ENCODE measurements at places on chromosomes 2 and 18.

- no peak for DNase-seq
Measured at GRCh38 chr2:216622526-216622925, 10.7 kb upstream of the IGFBP2 start.

GRCh38 chr2:118678985-118679384, 168.5 kb downstream of the EN1 start:
- no peak for DNase-seq

GRCh38 chr2:100603948-100604633, 41.3 kb downstream of the PDCL3 start:
- DNase-seq: no peak

GRCh38 chr2:33729353-33729752, 130.3 kb upstream of the FAM98A start:
- DNase-seq: no peak

GRCh38 chr2:157404363-157404762, 39.5 kb downstream of the CYTIP start:
- DNase-seq: no peak

DNA sequence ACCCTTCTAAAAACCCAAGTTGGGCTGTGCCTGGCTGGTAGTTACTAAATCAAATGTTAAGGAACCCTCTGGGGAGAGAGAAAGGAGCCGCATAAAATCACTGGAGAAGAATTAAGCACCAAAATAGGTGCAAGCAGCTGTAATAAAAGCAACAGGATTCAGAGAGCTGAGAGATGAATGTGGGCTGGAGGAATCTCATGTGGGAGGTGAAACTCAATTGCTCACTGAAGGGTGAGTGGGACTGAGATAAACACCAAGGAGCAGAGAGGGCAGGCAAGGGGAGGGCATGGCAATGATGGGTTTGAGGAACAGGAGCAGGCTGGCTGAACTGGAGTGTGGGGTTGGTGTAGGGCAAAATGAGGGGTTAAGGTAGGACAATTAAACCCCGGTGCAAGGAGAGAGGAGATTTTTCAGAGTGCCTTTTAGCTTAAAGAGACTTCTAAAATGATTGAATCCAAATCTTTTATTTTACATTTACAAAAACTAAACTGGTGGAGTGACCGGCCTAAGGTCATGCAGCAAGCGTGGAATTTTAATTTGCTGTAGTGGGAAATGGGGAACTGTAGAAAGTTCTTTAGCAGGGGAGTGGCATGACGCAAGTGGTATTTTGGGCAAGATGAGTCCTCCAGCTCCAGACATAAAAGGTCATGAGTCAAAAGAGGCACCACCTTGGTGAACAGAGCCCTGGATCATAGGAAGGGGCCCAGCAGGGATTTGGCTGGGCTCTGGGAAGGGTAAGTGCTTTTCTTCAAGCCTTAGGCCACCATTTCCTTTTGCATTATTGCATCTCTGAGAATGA, 10.5 kb downstream of the PLB1 start:
- no peak for DNase-seq

GRCh38 chr2:39666491-39667101, 879 bp downstream of the TMEM178A start:
- DNase-seq: peak; percentile 15

DNA sequence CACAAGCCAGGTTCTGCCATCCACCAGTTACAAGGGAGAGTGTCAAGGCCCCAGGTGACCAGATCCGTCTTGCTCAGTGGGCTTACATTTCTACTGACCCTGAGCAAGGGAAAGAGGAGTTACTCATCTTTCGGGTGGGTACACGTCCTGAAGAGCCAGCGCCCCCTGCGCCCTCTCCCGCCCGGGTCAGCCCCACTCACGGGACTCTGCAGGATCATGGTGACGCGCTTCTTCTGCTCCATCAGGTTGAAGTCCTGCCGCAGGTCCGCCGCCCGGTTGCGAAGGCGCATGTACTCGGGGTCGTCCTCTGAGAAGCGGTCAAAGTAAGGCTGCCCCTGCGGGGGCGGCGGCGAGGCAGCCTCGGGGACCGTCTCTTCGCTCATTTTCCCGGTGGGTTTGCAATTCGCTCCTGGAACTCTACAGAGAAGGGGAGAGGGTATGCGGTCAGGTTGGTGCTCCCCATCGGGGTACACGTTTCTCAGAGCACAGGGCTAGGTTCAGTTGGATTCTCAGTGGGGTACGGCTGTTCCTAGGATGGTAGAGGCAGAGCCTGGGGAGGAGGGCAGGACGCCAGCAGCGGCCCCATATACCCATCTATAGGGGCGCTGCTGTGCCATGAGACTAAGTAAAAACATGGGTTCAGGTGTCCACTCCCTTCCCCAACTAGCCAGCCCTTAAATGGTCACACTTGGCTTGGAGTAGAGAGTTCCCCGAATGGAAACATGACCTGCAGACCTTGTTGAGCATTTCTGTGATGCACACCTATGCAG, 61.8 kb downstream of the ADD2 start:
- no peak for DNase-seq

DNA sequence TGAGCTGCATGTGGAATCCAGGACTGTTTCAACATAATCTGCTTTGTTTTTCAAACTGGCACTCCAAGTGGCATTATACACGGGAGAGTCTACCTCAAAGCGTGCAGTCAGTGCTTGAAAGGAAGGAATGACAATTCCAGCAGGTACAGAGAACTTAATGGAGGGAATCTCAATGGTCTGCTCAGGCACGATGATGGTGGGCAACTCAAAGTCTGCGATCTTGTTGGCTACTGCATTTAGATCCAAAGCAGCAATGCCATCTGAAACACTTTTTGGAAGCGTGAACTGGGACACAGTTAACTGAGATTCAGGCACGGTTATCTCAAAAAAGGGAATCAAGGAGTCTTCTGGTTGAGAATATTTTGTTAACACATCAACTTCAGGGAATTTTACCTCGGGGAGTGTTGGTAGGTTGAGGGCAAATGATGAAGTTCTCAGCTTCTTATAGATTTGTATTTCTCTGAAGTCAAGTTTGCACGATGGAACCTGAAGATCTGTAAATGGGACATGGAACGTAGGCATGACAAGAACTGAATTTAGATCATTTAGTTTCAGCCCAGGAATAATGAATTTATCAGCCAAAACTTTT, 38.7 kb downstream of the APOB start:
- no peak for DNase-seq

DNA sequence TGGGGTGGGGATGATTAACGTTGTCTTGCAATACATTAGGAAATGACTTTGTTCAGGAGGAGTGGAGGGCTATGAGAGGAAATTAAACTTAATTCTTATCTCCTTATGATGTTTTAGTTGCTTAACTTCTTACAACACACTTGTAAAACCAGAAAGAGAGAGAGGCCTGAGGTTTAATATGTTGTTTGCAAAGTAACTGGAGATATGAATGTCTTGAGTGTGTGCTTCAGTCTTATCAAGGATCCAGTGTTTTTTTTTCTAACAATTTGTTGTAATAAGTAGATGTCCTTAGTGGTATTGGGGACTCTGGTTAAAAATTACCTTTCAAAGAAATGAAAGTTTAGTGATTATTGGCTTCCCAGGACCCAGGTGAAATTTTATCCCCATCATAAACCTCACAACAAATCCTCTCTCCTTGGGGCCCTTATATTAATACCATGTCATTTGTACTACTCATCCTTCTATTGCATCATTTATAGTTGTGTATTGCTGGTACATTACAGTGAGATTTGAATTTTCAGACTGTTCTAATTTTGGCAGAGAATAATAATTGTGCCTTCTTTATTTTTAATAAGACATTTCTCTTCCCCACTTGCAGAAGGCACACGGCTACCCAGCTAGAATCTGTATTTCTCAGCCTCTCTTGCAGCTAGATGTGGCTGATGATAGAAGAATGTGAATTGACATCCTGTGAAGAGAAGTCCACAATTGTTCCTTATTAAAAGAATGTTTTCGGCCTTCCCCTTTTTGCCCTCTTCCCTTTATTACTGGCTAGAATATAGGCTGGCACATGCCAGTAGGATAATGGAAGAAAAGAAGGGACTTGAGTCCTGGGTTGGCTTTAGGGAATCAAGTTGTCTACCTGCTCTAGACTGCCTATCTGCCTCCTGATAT, 91.9 kb upstream of the CXCR4 start:
- no peak for DNase-seq
